Panc1 (cell line): ENCODE measurements at places on chromosomes 5 and 9. TPM values are rescaled to one million over a fixed set of nuclear protein-coding genes. Genes with fewer than 3 reads are reported as not detected.

PDLIM4 gene
- 9.9 TPM for total RNA-seq

GRCh38 chr5:102711525-102712385 lies 43.4 kb upstream of the PAM start:
- DNase-seq = no peak
- no peaks in the 10 kb centered on the region for H3K27me3 ChIP-seq
- H3K27ac ChIP-seq = no peak overlapping the region
- H3K36me3 ChIP-seq = no peaks in the 10 kb centered on the region
- H3K4me3 ChIP-seq = no peak overlapping the region

GFRA3 gene
- total RNA-seq = 1.5 TPM

GRCh38 chr5:135127439-135128240 lies 93.6 kb upstream of the PITX1 start:
- H3K27me3 ChIP-seq = no peaks in the 10 kb centered on the region
- H3K36me3 ChIP-seq = no peaks in the 10 kb centered on the region
- no peaks in the 10 kb centered on the region for H3K4me1 ChIP-seq
- DNase-seq = peak; percentile 39
- H3K27ac ChIP-seq = no peak overlapping the region

GRCh38 chr5:181181650-181182565 lies 23.1 kb downstream of the TRIM7 start:
- no peak for DNase-seq
- H3K4me3 ChIP-seq = no peak overlapping the region
- no peaks in the 10 kb centered on the region for H3K27me3 ChIP-seq
- peaks cover 12% of the 10 kb centered on the region for H3K4me1 ChIP-seq

- H3K4me3 ChIP-seq = no peak overlapping the region
- no peaks in the 10 kb centered on the region for H3K4me1 ChIP-seq
- H3K27me3 ChIP-seq = no peaks in the 10 kb centered on the region
- DNase-seq = no peak
Measured at GRCh38 chr5:11918463-11919045, 14.3 kb upstream of the CTNND2 start.

- peaks cover 14% of the 10 kb centered on the region for H3K4me1 ChIP-seq
- no peak for DNase-seq
- no peaks in the 10 kb centered on the region for H3K36me3 ChIP-seq
- H3K27me3 ChIP-seq = no peaks in the 10 kb centered on the region
- H3K4me3 ChIP-seq = no peak overlapping the region
- H3K27ac ChIP-seq = no peak overlapping the region
Measured at GRCh38 chr9:137666955-137667670, 48.3 kb downstream of the EHMT1 start.

DNA sequence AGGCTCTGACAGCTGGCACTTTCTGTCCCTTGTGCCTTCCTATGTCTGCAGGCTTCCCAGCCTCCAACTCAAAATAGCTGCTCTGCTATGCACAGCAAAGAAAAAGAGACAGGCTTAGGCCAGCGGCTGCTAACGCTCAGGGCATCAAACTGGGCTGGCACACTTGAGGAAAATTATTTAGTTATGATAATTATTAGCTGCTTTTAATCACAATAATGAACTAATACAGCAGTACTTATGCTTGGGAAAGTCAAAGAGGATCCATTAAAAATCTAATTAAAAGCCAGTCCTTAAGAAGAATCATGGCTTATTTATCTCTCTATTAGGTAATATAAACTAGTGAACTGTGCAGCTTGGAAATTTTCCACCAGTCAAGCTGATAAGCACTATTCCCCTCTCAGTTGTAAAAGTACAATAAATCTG lies 233.2 kb downstream of the SLIT3 start:
- H3K27ac ChIP-seq = no peak overlapping the region
- H3K4me1 ChIP-seq = no peaks in the 10 kb centered on the region; the same call in none of the 2 replicates
- no peaks in the 10 kb centered on the region for H3K36me3 ChIP-seq
- no peak overlapping the region for H3K4me3 ChIP-seq

IFNB1 gene
- not detected for total RNA-seq

CA9 gene
- total RNA-seq = 0.31 TPM

AK6 gene
- 61.3 TPM for total RNA-seq

DNA sequence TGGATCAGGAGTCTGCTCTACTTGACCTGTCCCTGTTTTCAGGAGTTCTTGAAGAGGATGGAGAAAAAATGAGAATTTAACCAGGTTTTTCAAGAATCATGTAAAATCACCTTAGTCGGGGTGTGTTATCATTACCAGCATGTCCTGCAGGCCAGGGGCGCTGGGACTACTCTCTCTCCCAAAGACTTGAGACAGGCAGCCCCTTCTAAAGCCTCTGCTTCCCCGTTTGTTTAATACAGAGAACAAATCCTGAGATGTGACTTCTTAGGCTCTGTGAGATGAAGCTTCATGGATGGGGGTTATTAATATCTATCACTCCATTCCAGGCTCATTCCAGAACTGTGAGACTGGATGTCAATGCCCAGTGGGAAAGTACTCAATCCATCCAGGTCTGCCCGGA lies 3.0 kb downstream of the PAX5 start:
- no peaks in the 10 kb centered on the region for H3K36me3 ChIP-seq
- no peak overlapping the region for H3K27ac ChIP-seq
- DNase-seq = no peak
- H3K27me3 ChIP-seq = peaks cover 48% of the 10 kb centered on the region
- no peak overlapping the region for H3K4me3 ChIP-seq
- H3K4me1 ChIP-seq = peaks cover 27% of the 10 kb centered on the region

CHMP5 gene
- total RNA-seq = 74.5 TPM
